Subcutaneous preadipocyte (primary cell): ENCODE measurements at places on chromosomes 12 and 14. TPM values are rescaled to one million over a fixed set of nuclear protein-coding genes. Genes with fewer than 3 reads are reported as not detected.

SSPN gene
- 2.6 and 2.7 TPM in 2 replicates for total RNA-seq

TCL1B gene
- not detected in 2 replicates for total RNA-seq

SLC10A1 gene
- total RNA-seq, result not detected in 2 replicates

CRY1 gene
- total RNA-seq, result 8.1 and 14.5 TPM in 2 replicates

NRIP2 gene
- total RNA-seq, result under 0.01 TPM in 1 of 2 replicates, not detected in the other

RNASE1 gene
- total RNA-seq, result not detected in 2 replicates
